Activated CD4-positive, CD25-positive, alpha-beta regulatory T cell treated with anti-CD3 and anti-CD28 coated beads, Interleukin-2, amount 50 U/mL, for 24 hours (primary cell): ENCODE measurements at places on chromosomes 7 and 10.

- ATAC-seq = no peak
These were observed 101.0 kb downstream of the HERPUD2 start for GRCh38 chr7:35593899-35594298.

- ATAC-seq = no peak
These were observed 11.3 kb upstream of the DPYSL4 start for GRCh38 chr10:132175408-132175807.

GRCh38 chr7:105638334-105638733, 57.0 kb upstream of the EFCAB10 start:
- no peak for ATAC-seq

GRCh38 chr7:153399554-153399940, 640.0 kb downstream of the ACTR3B start:
- ATAC-seq = no peak

GRCh38 chr10:69612760-69613159, 17.3 kb upstream of the FAM241B start:
- ATAC-seq = no peak

- ATAC-seq = no peak
These were observed 20.8 kb upstream of the DDIT4 start for GRCh38 chr10:72252972-72253371.

DNA sequence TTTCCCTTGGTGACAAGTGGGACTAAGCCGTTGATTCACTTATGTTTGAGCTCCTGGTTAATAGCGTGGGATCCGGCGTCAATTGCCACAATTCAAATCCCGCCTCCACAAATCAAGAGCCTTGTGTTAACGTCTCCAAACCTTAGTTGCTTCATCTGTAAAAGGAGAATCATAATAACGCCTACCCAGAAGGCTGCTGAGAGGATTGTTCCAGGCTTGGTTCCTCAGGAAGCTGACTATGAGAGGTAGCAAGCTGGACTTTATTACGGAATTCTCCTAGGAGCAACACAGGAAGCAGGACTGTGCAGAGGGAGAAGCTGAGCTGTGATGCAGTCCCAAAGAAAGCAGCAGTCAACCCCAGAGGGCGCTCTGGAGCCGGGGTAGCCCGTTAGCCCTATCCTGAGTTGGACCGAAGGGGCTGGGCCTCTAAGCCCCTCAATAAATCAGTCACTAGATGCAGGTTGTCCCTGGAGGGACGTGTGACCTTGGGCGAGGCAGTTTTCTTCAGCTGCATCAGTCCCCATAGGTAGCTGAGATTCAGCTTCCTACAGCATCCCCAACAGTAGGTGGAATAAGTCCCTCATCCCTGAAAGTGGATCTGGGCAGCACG, 6.9 kb upstream of the BAG3 start:
- ATAC-seq = no peak

DNA sequence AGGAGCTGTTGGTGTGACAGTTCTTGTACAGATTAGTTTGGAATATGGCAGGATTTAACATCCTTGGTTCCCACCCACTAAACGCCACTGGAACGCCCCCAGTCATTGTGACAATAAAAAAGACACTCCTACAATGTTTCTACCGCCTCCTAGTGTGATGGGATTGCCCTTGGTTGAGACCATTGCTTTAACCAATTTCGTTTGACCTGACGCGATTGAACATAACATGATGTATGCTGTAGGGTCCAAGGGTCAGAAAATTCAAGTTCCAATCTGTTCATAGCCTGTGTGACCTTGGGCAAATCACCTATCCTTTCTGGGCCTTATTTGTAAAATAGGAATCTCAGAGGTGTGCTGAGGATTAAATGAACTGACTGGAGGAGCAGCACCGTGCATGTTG, 12.5 kb downstream of the MXI1 start:
- ATAC-seq = no peak

GRCh38 chr7:30926313-30926712, 14.7 kb downstream of the AQP1 start:
- no peak for ATAC-seq

DNA sequence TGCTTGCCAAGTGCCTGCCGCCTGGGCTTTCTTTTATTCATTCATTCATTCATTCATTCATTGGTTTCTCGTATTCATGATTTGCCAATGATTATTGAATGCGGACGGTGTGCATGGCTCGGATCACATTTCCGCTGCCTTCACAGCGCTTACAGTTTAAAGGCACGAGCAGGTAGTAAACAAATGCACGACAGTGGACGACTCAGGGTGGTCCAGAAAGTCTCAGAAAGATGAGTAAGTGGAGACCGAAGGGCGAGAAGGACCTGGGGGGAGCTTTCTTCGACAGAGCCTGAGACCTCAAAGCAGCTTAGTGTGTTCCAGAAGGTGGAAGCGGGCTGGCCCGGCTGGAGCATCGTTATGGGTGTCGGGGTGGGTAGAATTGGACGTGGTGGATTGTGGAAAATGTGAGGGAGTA, 506 bp downstream of the MCM10 start:
- no peak for ATAC-seq

DNA sequence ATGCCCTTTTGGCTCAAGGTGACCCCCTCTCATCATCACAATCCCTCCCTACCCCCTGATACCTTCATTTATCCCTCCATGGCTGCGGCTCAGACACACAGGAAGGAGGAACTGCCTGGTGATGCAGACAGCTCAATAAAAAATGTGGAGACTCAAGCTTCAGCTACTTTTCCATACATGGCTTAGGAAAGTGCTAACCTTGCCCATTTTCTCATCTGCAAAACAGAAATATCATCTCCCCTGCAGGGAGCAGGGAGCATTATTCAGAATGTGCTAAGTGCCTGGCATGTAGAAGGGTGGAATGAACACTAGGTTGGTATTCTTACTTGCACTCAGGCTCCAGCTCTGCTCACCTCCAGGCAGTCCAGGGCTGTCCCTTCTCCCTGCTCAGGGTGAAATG, 23.8 kb downstream of the CXCL12 start:
- ATAC-seq = no peak

DNA sequence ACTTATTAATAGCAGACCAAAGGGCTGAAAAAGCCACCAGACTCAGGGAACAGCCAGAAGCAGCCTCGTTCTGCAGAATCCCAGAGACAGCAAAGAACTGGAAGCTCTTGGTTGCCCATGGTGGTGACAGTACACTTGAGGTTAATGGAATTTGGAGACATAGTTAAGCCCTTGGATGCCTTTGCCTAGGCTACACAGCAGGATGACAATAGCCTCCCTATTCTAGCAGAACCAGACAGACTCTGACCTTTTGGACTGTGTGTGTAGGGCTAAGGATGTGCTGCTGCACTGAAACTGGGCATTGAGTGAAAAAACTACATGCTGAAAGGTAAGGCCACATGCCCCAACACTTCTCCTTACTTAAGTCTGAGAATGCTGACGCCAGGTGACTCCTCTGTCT, 22.7 kb downstream of the OTUD1 start:
- no peak for ATAC-seq

GRCh38 chr7:142463401-142463850, 205.6 kb upstream of the PRSS58 start:
- peak; percentile 63 for ATAC-seq

GRCh38 chr7:55438085-55438756, 73.1 kb downstream of the LANCL2 start:
- ATAC-seq = no peak

- peak; percentile 87 for ATAC-seq
These were observed 161.2 kb downstream of the TAX1BP1 start for GRCh38 chr7:27901028-27901760.

DNA sequence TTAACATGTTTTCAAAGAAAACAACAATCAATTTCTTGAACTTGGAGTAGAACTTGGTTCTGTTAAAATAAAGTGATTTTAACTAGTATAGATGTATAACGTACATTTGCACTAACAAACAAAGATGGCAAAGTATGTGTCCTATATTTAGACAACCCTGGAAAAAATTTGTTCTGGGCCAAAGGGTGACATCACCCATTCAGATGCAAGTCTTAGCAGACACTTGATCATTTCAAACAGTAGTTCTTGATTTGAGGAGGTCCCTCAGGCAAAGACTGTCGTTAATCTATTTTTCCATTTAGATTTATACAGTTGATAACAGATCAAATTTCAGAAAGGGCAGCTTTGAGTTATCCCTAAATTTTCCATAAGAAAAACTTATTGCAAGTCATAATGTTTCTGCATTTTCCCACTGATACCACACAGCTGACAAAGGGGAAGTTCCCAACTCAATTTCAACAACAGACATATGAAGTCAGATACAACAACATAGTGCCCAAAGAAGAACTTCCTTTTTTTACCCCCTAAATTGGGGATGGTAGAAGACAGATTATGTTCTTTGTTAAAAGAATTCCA, 5.2 kb downstream of the NMT2 start:
- no peak for ATAC-seq

- ATAC-seq = no peak
These were observed 180.0 kb downstream of the PDE1C start for GRCh38 chr7:31890198-31890597.

DNA sequence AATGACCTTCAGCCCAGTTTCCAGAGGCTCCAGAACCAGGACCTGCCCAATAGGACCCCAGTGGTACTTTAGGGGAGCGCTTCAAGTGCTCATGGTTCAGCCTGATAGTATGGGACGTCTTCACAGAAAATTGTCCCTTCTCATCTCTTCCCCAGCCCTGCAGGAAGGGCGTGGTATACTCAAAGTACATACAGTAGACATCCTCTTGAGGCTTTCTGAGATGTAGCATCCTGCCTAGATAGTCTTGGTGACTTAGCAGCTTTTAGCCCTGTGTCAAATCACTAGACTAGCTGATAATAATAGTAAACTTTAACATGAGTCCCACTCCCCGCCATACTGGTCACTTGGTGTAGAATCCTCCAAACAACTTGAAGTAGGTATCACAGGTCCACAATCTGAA, 193.2 kb downstream of the CYP26A1 start:
- ATAC-seq = no peak

GRCh38 chr7:128933180-128933891, 4.4 kb upstream of the IRF5 start:
- ATAC-seq = peak; percentile 82

DNA sequence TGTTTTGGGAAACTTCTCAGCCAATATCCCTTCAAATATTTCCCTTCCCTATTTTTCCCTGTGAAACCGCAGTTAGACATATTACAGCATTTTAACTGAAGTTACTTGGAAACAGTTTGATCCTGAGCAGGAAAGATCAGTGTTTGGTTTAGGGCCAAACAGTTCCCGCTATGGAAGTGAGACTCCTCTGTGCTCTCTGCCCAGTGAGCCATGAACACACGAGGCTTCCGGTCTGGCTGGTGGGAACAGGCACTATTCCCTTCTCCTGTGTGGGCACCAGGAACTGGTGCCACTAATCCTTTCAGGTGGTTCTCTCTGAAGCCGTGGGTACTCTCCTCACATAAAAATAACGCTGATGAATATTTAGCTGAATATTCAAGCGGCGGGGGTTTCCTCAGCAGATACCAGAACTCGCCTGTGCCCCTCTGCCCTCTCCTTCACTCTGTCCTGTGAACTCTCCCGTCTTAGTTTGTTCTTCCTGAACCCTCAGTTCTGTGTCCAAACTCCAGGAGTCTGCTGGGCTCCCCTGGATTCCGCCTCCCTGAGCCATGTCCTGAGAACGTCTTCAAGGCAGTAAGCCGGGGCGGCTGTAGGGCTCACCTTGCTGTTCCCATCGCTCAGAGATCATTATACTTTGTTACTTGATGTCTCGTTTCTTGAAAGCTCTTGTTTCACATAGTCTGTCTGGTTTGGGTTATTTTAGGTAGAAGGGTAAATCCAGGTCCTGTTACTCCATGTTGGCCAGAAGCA, 25.7 kb downstream of the FOXL3 start:
- ATAC-seq = no peak

DNA sequence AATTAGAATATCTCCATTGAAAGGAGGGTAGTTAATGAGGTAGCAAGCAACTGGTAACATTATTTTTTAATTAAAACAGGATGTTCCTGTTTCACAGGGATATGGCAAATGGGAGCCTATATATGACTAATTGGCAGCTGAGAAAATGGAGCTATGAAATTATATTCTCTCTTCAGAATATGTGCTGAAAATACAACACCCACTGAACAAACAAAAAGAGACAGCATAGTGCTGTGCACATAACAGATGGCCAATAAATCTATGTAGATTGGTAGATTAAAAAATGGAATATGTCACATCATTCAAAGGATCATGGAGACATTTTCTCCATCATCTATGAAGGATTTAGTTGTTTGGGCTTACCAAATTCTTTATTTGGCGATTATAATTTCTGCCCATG, 362.0 kb downstream of the GPR37 start:
- no peak for ATAC-seq

DNA sequence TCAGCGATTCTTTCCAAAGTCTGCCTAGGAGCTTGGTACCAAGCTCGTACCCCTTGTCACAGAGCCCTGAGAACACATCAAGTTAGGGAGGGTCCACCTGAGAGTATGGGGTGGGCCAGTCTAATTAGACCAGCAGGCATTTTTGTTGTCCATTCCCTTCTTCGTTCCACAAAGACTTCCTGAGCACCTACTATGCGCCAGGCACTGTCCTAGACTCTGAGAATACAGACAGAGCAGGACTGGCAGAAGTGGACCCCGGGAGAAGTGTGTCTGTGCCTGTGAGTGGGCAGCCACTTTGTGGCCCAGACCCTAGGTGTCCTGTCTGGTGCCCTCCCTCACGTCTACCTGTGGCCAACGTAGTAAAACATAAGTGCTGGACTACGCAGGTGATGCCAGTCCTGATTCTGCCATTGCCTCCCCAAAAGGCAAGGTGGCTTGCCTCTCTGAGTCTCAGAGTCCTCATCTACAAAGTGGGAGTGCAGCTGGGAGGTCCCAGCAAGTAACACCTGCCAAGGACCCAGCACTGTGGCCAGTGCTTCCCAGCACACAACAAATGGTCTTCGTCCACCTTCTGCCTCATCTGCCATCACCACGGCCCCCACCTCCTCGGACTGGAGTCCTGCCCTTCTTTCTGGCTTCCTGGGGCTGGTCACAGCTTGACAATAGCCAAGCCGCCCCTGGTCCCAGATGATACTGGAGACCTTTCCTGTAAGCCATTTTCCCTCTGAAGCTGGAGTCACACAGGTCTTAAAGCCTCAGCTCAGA, 54.3 kb upstream of the DUSP5 start:
- ATAC-seq = no peak

GRCh38 chr7:85620936-85621685, 434.3 kb upstream of the SEMA3D start:
- no peak for ATAC-seq

DNA sequence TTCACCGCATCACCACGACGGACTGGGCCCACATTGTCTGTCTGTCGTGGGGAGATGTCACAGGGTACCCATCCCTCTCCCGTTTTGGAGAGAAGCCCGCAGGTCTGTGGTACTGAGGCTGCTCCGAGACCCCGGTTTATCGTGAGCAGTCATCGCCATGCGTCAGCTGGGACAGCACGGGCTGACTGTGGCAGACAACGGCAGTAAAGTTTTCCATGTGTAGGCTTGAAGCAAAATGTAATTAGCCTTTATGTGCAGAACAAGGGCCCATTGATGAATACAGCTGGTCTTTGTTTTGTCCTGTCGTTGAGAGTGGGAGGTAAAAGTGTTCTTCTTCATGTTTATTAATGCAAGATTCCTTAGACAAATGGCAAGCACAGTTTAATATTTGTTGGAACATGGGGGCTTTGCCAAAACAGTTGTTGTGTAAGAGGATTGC, 167.4 kb upstream of the SH2B2 start:
- ATAC-seq = no peak
